ENCODE measurements at places on chromosomes 6 and 20.

GRCh38 chr6:22612236-22612635, 42.9 kb downstream of the HDGFL1 start:
- no peak for DNase-seq

- no peak for DNase-seq
Measured at GRCh38 chr6:111536910-111537527, 54.0 kb upstream of the REV3L start.

GRCh38 chr6:40232698-40233097, 298.4 kb upstream of the MOCS1 start:
- no peak for DNase-seq

GRCh38 chr20:45052698-45053429, 48.1 kb downstream of the KCNS1 start:
- no peak for DNase-seq

DNA sequence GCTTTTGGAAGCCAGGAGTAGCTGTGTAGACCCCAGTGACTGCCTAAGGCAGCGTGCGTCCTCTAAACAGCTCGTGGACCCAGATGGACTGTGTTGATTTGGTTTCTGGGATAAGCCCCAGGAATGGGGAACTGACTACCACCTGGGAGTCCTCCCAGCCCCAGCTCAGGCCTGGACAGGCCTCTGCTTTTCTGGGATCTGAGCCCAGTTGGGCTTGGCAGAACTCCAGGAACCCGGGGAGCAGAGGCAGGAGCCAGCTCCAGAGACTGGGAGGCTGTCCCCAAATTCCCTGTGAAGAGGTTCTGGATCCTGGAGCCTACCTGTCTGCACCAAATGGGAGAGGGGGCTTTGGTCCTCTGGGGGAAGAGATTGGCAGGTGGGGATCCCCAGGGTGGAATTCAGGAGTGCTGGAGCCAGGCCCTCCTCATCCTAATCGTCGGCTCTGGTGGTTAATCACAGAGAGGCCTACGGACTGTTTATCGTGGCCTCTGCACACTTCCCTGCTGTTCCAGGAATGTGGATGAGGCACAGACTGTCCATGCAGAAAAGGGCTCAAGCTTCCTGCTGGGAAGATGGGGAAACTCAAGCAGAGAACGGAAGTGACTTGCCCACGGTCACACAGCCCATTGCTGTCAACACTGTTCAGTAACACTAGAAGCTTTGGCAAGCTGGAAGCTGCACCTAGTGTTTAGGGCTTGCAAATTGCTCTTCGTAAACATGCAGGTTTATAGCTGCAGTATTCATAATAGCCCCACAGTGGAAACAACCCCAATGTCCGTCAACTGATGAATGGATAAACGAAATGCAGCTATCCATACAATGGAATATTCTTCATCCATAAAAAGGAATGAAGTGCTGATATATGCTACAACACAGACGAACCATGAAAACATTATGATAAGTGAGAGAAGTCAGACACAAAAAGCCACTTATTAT, 100.6 kb downstream of the KCNB1 start:
- no peak for DNase-seq
